H9 (cell line): ENCODE measurements at places on chromosomes 3 and 15. TPM values are rescaled to one million over a fixed set of nuclear protein-coding genes. Genes with fewer than 3 reads are reported as not detected.

DNA sequence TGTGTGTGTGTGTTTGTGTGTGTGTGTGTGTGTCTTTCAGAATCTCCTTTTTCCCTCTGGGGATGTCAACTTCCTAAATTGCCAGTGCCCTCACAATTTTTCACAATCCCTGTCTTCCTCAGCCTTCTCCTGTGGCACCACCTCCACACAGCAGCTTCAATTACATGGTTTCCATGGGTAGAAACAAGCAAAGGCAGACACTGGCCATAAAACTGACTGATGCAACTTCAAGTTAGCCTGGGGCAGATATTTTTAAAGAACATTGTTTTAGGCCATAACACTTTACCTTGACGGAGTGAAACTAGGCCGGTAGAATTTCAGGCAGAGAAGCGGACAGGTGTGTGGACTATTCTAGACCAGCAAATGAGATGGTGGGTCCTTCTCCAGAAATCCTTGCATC is 405.8 kb upstream of the SUCLG2 start:
- no peak overlapping the region for H3K27ac ChIP-seq
- DNase-seq = no peak
- no peaks in the 10 kb centered on the region for H3K4me1 ChIP-seq
- H3K36me3 ChIP-seq = no peaks in the 10 kb centered on the region
- H3K4me3 ChIP-seq = no peak overlapping the region

The DYNLT2B gene
- total RNA-seq = 12.4 and 14.1 TPM in 2 replicates

The RFT1 gene
- 24.1 and 26.2 TPM in 2 replicates for total RNA-seq

DNA sequence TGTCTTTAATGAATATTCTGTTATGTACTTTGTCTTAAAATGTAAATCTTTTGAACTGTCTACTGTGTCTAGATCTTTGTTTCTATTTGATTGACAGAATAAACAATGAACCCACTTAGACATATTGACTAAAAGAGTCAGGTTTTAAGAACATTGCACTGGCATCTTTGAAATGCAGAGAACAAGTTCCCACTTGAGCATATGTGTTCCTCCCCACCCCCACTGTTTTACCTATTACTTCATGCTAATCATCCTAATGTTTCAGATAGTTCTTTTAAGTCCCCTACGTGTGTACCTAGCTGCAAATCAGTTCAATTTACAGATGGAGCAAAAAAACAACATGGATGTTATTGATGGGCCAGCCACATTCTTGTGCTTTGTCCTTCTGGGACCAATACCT is 11.7 kb upstream of the TCF12 start:
- H3K27ac ChIP-seq = no peak overlapping the region
- DNase-seq = no peak
- H3K4me3 ChIP-seq = no peak overlapping the region
- 0 out of 2 replicates have a peak, but pooled peaks cover 4% of the 10 kb centered on the region for H3K4me1 ChIP-seq

The PPP1R14D gene
- not detected in 2 replicates for total RNA-seq

GRCh38 chr3:45807133-45807532 is 10.8 kb upstream of the SLC6A20 start:
- no peaks in the 10 kb centered on the region for H3K4me1 ChIP-seq
- H3K4me3 ChIP-seq = no peak overlapping the region
- no peaks in the 10 kb centered on the region for H3K27me3 ChIP-seq
- no peak overlapping the region for H3K27ac ChIP-seq

DNA sequence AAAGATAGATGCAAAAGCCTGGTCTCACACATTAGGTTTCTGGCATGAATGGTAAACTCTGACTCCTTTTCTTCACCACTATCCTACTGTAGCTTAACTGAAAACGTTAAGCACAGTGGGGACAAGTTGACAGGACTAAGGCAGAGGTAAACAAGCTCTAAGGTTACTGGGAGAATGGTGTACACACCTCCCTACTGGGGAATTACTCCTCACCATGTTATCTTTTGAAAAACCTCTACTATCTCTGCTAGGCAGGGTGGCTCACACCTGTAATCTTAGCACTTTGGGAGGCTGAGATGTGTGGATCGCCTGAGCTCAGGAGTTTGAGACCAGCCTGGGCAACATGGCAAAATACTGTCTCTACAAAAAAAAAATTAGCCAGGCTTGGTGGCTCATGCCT is 29.1 kb downstream of the IP6K1 start:
- H3K4me1 ChIP-seq = no peaks in the 10 kb centered on the region; the same call in 1 of the 2 replicates
- H3K4me3 ChIP-seq = no peak overlapping the region
- DNase-seq = no peak
- H3K27me3 ChIP-seq = no peaks in the 10 kb centered on the region; the same call in 1 of the 2 replicates

- no peak for DNase-seq
- H3K4me3 ChIP-seq = no peak overlapping the region
- no peak overlapping the region for H3K27ac ChIP-seq
These were observed 95.8 kb downstream of the P3H2 start for GRCh38 chr3:190024912-190025311.

GRCh38 chr3:149628957-149629670 is 28.7 kb downstream of the WWTR1 start:
- DNase-seq = no peak
- no peak overlapping the region for H3K27ac ChIP-seq
- peaks cover 2% of the 10 kb centered on the region; the same call in 2 of the 3 replicates for H3K36me3 ChIP-seq
- no peaks in the 10 kb centered on the region for H3K27me3 ChIP-seq

The DLEC1 gene
- total RNA-seq = 2.0 and 2.1 TPM in 2 replicates

DNA sequence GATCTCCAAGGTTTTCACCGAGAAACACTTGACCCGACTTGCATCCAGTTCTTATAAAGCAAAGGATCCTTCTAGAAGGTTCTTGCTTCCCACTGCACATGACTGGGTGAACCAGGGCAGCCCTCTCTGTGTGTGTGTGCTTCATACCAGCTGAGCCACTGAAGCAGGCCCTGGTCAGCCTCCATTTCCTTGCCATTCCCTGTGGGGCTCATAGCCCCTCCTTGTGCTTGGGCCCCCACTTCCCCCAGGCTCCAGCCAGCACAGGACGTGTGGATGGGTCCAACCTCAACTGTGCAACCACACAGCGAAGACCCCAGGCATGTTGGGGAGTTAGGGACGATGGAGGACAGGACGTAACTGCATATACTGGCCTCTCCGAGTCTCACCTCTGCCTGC is 15.5 kb downstream of the KLF15 start:
- no peak for DNase-seq
- H3K27ac ChIP-seq = no peak overlapping the region
- peaks cover 7% of the 10 kb centered on the region for H3K36me3 ChIP-seq
- no peaks in the 10 kb centered on the region for H3K27me3 ChIP-seq
- no peaks in the 10 kb centered on the region for H3K4me1 ChIP-seq

GRCh38 chr3:24680214-24680967 is 185.7 kb upstream of the THRB start:
- no peak overlapping the region for H3K4me3 ChIP-seq
- H3K36me3 ChIP-seq = no peaks in the 10 kb centered on the region
- no peaks in the 10 kb centered on the region for H3K4me1 ChIP-seq
- DNase-seq = peak; percentile 76
- H3K27me3 ChIP-seq = no peaks in the 10 kb centered on the region

DNA sequence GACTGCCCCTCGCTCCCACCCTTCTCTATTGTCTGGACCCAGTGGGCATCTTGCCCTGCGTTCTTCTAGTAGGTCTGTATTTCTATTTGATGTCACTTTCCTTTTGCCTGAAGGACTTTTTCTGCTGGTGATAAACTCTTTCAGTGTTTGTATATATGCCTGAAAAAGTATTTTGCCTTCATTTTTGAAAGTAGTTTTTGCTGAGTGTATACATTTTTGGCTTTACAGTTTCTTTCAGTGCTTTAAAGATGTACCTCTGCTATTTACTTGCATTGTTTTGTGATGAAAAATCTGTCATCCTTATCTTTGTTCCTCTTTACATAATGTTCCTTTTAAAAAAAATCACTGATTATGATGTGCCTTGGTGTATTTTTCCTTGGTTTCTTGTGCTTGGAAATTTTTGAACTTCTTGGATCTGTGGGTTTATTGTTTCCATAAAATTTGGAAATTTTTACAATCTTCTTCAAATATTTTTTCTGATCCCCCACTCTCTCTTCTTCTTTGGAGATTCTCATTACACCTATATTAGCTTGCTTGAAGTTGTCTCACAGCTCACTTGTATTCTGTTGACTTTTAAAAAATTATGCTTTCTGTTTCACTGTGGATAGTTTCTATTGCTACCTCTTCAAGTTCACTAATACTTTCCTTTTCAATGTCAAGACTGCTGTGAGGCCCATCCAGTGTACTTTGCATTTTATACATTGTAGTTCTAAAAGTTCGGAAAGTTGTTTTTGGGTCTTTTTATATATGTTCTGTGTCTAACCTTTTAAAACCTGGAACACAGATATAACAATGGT is 67.8 kb downstream of the RGMA start:
- no peak for DNase-seq
- no peaks in the 10 kb centered on the region for H3K4me1 ChIP-seq
- H3K4me3 ChIP-seq = no peak overlapping the region
- no peak overlapping the region for H3K27ac ChIP-seq

The LRTM1 gene
- total RNA-seq = not detected in 2 replicates

GRCh38 chr15:55237219-55238130 is 40.7 kb upstream of the RSL24D1 start:
- H3K27me3 ChIP-seq = no peaks in the 10 kb centered on the region
- H3K36me3 ChIP-seq = no peaks in the 10 kb centered on the region
- no peak for DNase-seq
- no peak overlapping the region for H3K27ac ChIP-seq
